Tibial artery (tissue), 4 donors: ENCODE measurements at places on chromosomes 3 and 15.

DNA sequence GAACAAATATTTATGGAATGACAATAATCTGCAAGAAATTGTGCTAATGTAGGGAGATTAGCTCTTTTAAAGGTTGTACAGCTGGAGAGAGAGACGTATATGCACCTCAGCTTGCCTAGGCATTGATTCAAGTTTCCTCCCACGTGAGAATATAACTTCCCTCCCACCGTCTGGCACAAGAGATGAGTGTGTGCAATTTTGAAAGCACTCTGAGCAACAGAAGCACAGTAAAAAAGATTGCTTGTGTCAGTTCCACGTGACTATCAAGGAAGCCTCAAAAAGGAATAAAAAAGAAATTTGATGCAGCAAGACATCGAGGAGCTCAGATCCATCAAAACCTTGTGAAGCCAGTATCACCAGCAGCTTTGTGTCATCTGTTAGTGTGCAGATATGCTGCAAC lies 435.3 kb downstream of the TUSC7 start:
- H3K36me3 ChIP-seq = no peaks in the 10 kb centered on the region
- H3K27ac ChIP-seq = no peak overlapping the region
- H3K4me3 ChIP-seq = no peak overlapping the region
- DNase-seq = no peak
- no peaks in the 10 kb centered on the region for H3K27me3 ChIP-seq

DNA sequence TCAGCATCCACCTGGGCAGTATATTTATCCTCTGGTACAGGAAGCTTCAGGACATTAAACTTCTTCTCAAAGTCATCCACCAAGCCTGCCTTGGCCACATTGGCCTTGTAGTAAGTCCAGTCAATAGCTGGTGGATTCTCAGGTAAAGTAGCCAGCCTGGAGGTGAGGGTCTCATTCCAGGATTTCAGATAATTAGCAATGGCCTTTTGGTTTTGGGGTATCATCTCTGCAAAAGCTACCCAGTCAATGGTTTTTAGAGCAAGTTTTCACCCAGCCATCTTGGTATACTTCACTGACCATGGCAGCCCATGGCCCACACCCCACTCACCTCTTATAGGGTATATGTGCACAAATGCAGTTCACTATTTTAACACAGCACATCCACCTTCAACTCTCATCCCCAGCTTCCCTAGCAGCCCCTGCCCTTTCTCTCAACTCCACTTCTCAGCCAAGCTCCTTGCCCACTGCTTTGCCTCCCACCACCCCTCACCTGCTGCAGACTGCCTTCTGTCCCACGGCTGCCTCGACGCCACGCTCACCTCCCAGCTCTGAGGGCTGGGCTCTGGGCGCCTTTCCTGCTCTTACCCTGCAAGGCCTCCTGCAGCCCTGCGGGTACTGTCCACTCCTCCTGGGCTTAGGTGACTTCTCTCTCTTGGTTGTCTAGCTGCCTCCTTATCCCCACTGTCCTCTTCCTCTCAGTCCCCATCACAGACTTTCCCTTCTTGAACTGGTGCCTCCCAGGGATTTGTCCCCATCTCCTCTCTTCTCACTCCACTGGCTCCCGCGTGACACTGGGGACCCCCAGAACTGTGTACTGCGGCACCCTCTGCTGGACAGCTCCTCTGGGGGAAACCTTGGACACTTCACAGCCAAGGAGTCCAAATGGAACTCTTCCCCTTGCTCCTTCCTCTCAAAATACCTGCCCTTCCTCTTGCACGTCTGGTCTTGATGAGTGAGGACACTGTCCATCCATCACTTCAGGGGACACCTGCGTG lies 1.7 kb upstream of the TGM5 start:
- H3K4me1 ChIP-seq = no peaks in the 10 kb centered on the region
- no peak overlapping the region for H3K27ac ChIP-seq
- peaks cover 19% of the 10 kb centered on the region for H3K27me3 ChIP-seq
- no peak overlapping the region for H3K4me3 ChIP-seq
- DNase-seq = no peak

DNA sequence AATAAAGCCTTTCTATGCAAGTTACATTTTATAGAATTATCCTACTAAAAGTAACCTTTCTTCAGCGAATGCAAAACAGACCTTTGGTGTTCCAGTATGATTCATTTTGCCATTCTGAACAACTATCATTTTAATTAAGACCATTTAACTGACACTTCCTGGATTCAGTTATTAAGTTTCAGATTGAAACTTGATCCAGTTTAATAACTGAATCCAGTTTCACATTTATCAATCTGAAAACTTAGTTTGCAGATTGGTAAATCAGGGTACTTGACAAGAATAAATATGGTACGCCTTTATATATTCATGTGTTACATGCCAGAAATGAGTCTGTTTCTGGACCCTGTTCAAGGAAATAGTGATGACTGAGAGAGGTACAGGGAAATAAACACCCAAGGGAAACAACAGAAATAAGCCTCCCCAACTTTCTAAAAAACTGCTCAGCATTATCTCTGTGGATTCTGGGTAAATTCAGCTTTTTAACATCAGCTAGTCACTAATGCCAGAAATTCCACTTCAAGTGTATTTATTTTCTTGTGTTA lies 23.3 kb upstream of the NFKBIZ start:
- H3K27ac ChIP-seq = peak overlapping the region; percentile 90
- peaks cover 12% of the 10 kb centered on the region for H3K36me3 ChIP-seq
- no peak overlapping the region for H3K4me3 ChIP-seq
- DNase-seq = no peak
- H3K4me1 ChIP-seq = peaks cover 25% of the 10 kb centered on the region

GRCh38 chr3:61646360-61646759 lies 85.0 kb downstream of the PTPRG start:
- no peak for DNase-seq
- no peak overlapping the region for H3K4me3 ChIP-seq
- H3K27me3 ChIP-seq = no peaks in the 10 kb centered on the region
- H3K27ac ChIP-seq = no peak overlapping the region
- H3K36me3 ChIP-seq = no peaks in the 10 kb centered on the region

DNA sequence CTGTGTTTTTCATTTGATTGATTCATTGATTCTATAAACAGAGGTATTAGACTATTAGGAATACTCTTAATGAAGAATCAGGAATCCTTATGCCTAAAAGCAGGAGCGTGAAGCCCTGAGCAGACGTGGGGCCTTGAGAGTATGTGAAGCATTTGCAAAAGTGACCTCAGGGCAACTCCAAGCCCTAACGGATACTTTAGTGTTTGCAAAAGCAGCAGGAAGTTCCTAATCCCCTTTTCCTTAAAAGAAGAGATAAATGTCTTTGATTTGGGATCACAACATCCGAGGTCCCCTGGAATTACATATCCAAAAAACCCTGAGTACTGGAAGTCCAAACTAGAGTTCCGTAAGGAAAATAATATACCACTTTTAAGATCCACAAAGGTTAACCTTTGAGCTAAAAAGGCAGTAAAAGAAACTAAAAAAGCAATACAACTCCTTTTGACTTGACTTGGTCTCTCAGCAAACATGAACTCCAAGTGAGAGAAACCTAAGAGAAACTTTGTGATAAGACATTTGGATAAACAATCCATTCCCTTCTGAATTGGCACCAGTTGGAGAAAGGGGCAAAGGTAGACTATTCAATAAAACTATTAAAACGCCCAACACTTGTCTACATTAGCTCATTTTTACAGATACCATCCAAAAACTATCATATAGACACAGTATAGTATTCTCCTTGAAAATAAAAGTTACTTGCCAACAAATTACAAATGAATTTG lies 27.4 kb downstream of the PRTG start:
- no peak overlapping the region for H3K27ac ChIP-seq
- H3K27me3 ChIP-seq = no peaks in the 10 kb centered on the region
- no peaks in the 10 kb centered on the region for H3K4me1 ChIP-seq
- DNase-seq = no peak
- no peaks in the 10 kb centered on the region for H3K36me3 ChIP-seq
- H3K4me3 ChIP-seq = no peak overlapping the region
